Activated CD8-positive, alpha-beta T cell treated with anti-CD3 and anti-CD28 coated beads for 36 hours (primary cell): ENCODE measurements at places on chromosomes 7 and 10. TPM values are rescaled to one million over a fixed set of nuclear protein-coding genes. Genes with fewer than 3 reads are reported as not detected.

DNA sequence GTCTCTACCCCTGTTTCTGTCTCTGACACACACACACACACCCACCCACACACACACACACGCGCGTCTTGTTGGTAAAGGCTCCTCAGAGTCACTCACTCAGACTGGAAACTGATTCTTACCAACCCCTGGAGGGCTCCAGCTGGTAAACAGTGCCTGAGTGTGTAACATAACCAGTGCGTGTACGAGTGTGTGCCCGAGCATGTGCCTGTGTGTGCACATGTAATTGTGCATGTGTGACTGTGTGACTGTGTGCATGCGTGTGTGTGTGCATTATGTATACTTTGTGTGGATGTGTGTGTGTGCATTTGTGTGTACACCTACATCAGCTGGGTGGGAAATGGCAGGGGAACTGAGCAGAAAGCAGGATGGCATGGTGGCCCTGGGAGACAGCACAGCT lies 317.1 kb downstream of the WDR37 start:
- DNase-seq, result no peak

- no peak for DNase-seq
These were observed 1199.9 kb downstream of the GATA3 start for GRCh38 chr10:9254353-9254752.

DNA sequence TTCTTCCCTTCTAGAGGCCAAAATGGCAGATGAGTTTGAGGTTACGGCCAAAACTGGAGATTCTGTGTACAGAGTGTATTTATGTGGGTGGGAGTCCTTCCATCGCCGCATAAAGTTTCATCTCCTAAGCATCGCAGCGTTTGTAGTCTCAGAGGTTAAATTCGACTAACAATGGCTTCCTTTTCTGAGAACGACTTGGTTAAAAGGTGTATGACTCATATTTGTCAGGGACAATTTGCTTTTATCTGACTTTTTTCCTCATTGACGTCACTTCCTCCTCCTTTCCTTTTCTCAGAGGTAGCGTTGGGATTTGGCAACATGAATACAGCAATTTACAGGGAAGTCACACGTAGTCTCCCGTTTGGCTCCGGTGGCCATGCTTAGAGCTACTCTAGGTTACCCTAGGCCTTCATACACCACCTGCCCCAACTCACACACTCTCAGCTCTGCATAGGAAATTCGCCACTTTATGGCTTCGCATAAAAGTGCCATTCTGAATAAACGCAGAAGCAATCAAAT lies 37.6 kb upstream of the TCF7L2 start:
- no peak for DNase-seq

The TBX20 gene
- total RNA-seq, result not detected

The VPS37D gene
- 0.87 TPM for total RNA-seq

GRCh38 chr10:15181576-15182156 lies 13.2 kb upstream of the NMT2 start:
- no peak for DNase-seq

DNA sequence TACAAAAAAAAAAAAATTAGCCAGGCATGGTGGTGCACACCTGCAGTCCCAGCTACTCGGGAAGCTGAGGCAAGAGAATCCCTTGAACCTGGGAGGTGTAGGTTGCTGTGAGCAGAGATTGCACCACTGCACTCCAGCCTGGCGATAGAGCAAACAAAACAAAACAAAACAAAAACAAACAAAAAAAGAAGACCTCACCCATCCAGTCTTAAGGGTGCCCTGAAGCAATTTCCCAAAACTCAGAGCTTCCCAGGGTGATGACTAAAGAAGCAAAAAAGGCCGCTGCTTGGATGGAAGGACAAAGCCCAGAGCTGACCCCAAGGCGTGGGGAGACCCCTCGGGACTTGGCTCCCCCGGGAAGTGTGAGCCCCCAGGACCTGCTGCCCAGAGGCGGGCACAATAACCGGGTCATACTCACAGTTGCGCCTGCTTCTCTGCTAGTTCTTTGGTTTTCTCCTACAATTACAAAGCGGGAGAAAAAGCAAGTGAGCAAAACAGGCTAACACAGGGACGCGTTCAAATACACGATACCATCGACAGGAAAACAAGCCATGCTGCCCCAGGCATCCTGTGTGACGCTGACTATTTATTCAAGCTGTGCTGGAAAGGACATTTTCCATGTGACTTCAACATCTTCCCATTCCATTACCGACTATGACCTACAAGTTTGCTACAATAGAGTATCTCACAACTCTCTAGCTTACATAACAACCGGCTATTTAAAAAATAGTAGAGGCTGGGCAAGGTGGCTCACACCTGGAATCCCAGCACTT lies 29.9 kb downstream of the PAPOLB start:
- no peak for DNase-seq
